A549 treated with CpdA at 1 μM for 4 hours (cell line): ENCODE measurements at places on chromosomes 11 and 22. TPM values are rescaled to one million over a fixed set of nuclear protein-coding genes. Genes with fewer than 3 reads are reported as not detected.

Gene AP2A2
- 32.1 to 39.7 TPM (median 36.5 TPM) in 5 replicates for total RNA-seq

Gene PRR33
- total RNA-seq: 0.02 TPM in 1 of 5 replicates, not detected in the others

Gene PACSIN3
- 25.8 to 36.2 TPM (median 30.0 TPM) in 5 replicates for total RNA-seq

Gene CHST1
- total RNA-seq: 1.0 to 1.5 TPM (median 1.2 TPM) in 5 replicates

Gene NLRP14
- 0.05 TPM in 1 of 5 replicates, not detected in the others for total RNA-seq

Gene LRRC32
- total RNA-seq: 0.09 to 0.30 TPM (median 0.15 TPM) in 5 replicates

Gene RAB1B
- total RNA-seq: 122 to 151 TPM (median 148 TPM) in 5 replicates

Gene QSER1
- 16.2 to 23.0 TPM (median 18.1 TPM) in 5 replicates for total RNA-seq

Gene MS4A2
- not detected in 5 replicates for total RNA-seq

Gene GRIA4
- not detected in 5 replicates for total RNA-seq

Gene KIF18A
- 13.5 to 20.7 TPM (median 15.2 TPM) in 5 replicates for total RNA-seq

Gene SULT4A1
- not detected in 5 replicates for total RNA-seq

Gene DRD4
- 0.13 to 0.41 TPM (median 0.28 TPM) in 4 of 5 replicates, not detected in the other for total RNA-seq

Gene TEX12
- total RNA-seq: not detected in 5 replicates

Gene OMP
- not detected in 5 replicates for total RNA-seq

Gene C22orf42
- total RNA-seq: not detected in 5 replicates

Gene TMEM151A
- 1.9 to 3.8 TPM (median 3.5 TPM) in 5 replicates for total RNA-seq

Gene CNTN5
- total RNA-seq: 0.02 TPM in 1 of 5 replicates, not detected in the others

Gene ZNRD2
- 70.0 to 81.9 TPM (median 77.0 TPM) in 5 replicates for total RNA-seq

Gene GVQW3
- 0.68 to 1.7 TPM (median 1.1 TPM) in 5 replicates for total RNA-seq

Gene IGF2
- 1.3 to 3.3 TPM (median 1.9 TPM) in 5 replicates for total RNA-seq

Gene CAT
- 35.3 to 43.3 TPM (median 39.8 TPM) in 5 replicates for total RNA-seq

Gene PLAAT4
- 1.5 to 2.3 TPM (median 1.9 TPM) in 5 replicates for total RNA-seq

Gene UPK3A
- total RNA-seq: not detected in 5 replicates

Gene NXPE2
- not detected in 5 replicates for total RNA-seq

Gene APOL3
- 0.05 to 0.14 TPM in 2 of 5 replicates, not detected in the others for total RNA-seq

Gene OR8D1
- not detected in 5 replicates for total RNA-seq

Gene JAML
- not detected in 5 replicates for total RNA-seq

Gene MMP10
- 0.86 to 2.0 TPM (median 1.1 TPM) in 5 replicates for total RNA-seq

Gene SPDYC
- not detected in 5 replicates for total RNA-seq

Gene MUC6
- total RNA-seq: under 0.01 to 0.01 TPM in 2 of 5 replicates, not detected in the others

Gene FAM180B
- 0.10 TPM in 1 of 5 replicates, not detected in the others for total RNA-seq

Gene GLB1L3
- not detected in 5 replicates for total RNA-seq
